HCEC 1CT (cell line): ENCODE measurements at places on chromosomes 11 and 22.

DNA sequence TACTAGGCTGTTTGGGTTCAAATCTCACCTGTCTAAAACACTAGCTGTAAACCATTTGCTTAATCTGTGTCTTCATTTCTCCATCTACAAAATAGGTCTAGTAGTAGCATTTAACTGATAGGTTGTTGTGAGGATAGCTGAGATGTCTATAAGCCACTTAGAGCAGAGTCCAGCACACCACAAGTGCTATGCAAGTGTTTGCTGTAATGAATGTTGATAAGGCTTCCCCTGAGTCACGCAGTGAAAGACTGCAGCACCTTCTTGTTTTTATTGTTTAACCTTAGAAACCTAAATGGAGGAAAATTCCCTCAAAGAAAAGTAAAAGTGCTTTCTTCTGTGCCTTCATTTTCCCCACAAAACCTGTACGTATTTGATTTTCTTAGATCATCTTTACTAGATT is 23.1 kb upstream of the LDHA start:
- no peak for DNase-seq

DNA sequence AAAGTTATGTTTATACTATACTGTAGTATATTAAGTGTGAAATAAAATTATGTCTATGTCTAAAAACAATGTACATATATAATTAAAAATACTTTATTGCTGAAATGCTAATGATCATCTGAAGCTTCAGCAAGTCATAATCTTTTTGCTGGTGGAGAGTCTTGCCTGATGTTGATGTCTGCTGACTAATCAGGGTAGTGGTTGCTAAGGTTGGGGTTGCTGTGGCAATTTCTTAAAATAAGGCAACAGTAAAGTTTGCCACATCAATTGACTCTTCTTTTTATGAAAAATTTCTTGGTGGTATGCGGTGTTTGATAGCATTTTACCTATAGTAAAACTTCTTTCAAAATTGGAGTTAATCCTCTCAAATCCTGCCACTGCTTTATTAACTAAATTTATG is 21.4 kb downstream of the INSC start:
- DNase-seq = no peak

DNA sequence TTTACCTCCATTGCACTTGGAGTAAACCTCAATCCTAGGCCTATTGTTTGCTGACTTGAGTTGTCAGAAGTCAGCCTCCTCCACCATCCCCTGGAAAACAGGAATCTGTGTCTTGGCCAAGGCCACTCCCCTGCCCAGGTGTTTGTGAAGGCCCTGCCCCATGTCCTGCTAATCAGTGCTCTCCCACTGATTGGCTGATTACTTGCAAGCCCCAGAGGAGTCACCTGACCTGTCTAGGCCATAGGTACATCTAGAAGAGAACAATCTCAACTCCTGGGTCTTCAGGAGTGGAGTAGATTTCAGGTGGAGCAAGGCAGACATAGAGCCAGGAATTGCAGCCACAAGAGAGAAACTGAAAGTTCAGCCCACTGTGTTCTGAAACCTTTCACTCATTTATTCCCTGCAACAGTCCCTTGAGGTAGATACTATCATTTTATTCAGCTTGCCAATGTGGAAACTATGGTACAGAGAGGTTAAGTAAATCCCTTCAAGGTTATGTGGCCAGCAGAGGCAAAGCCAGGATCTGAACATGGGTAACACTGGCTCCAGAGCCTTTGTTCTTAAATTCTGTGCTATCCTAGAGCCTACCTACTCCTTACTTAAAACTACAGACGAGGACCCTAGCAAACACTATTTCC is 10.4 kb downstream of the OAF start:
- no peak for DNase-seq

DNA sequence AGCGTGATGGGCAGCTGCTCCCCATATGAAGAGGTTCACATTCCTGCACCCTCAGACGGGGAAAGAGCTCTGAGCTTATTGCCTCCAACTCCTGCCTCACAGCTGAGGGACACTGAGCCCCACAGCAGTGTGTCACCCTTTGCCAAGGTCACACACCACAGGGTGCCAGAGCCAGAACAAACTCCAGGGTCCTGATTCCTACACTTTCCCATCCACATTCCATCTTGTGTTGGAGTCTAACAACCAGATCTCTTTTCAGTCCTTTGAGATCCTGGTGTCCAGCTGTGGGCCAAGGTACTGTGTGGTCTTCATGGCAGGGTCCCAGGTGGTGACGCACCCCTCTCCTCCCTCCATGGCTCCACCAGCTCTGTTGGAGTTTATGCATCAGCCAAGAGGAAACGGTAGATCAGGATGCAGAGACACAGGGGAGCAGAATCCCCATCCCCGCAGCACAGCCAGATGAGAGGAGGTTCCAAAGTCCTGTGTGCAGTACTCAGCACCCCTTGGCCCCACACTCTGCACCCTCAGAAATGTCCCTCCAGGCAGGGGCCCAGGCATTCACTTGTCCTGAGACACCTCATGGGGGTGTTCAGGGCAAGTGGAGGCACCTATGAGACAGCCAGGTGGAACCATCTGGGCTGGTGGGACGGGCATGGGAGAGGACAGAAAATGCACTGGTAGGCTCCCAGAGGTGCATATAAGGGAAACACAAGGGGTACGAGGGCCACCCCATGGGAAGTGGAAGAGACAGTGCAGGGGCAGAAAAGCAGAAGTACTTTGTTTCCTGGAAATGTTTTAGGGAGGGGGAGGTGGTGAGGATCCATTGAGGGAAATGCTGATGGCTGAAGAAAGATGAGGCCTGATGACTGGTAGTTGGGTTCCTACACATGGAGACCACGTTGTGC is 32.6 kb upstream of the GNAZ start:
- DNase-seq = no peak

- peak; percentile 86 for DNase-seq
Observed at GRCh38 chr11:87223816-87224215, 186.1 kb downstream of the TMEM135 start.

- DNase-seq = no peak
Observed at GRCh38 chr22:44546686-44547310, 48.8 kb upstream of the RTL6 start.

GRCh38 chr11:9825315-9825714 is 161.4 kb downstream of the SWAP70 start:
- peak; percentile 75 for DNase-seq

GRCh38 chr11:113877670-113878055 is 2.3 kb upstream of the USP28 start:
- DNase-seq = no peak

DNA sequence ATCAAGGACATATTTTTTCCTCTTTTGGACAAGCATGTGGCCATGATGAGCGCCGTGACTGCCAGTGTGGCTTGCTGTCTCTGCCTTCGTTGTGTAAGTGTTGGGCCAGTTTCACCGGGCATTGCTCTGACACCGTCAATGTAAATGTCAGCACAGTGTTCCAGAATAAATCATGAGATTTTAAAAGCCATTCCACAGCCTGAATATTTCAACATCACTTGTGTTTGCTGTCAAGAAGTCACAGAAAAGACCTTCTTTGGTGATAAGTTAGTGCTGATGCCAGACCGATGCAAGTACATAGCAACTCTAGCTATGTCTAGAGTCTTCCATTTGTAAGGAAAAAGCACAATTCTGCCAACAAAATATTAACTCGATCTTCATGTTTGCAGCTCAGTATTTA is 467.8 kb downstream of the TBC1D22A start:
- no peak for DNase-seq

DNA sequence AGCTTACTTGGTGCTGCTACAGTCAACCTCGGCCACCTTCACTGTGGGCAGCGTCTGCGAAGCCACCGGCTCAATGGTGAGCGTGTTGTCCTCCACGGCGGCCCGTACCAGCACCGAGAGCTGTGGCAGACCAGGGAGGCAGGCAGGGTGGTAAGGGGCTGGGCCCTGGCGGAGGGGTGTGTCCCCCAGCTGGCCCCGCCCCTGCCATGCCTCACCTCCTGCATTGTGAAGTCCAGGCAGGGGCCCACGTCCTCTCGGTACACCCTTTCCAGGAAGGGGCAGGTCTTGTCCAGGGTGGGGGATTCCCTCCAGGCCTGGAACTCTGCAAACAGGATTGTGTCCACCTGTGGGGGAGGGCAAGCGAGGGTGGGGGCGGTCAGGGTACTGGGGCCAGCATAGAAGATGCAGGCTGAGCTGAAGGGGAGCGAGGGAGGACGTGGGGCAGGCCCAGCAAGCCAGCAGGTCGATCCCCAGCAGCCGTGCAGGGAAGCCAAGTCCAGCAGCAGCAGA is 12.8 kb downstream of the RAB3IL1 start:
- DNase-seq = no peak

GRCh38 chr11:122214567-122214966 is 98.6 kb upstream of the BLID start:
- no peak for DNase-seq

DNA sequence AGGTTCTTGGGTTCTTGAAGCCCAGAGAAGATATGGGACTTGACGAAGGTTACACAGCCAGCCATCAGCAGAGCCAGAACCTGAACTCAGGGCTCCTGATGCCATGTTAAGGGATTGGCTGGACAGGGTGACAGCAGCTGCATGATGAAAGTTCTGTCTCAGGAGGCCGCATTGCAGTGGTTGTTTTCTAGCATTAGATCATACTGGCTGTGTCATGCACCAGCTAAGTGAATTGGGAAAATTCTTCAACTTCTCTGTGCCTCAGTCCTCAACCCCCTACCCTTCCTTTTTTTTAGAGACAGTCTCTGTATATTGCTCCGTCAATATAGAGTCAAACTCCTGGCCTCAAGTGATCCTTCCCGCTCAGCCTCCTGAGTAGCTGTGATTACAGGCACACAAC is 5.4 kb upstream of the LTBP3 start:
- no peak for DNase-seq

- peak; percentile 98 for DNase-seq
Observed at GRCh38 chr22:37752189-37753087, 55.3 kb upstream of the GCAT start.

- peak; percentile 61 for DNase-seq
Observed at GRCh38 chr22:46815896-46816731, 53.7 kb downstream of the TBC1D22A start.

DNA sequence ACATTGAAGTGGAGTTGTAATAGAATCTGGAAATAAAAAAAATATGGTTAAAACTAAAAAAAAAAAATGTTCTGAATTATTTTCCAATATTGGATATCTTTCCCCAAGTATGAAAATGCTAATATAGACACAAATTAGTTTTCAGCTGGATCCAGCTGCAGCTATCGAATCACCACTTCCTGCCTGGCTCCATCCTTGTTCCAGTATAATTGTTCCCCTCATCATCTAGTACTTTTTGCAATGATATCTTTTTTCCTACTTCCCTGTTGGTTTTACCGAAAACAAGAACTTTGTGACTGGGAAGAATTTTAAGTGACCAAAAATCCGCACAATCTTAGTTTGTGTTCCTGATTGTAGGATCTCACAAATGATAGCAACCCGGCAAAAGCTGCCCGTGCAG is 9.4 kb downstream of the OR4D9 start:
- no peak for DNase-seq

DNA sequence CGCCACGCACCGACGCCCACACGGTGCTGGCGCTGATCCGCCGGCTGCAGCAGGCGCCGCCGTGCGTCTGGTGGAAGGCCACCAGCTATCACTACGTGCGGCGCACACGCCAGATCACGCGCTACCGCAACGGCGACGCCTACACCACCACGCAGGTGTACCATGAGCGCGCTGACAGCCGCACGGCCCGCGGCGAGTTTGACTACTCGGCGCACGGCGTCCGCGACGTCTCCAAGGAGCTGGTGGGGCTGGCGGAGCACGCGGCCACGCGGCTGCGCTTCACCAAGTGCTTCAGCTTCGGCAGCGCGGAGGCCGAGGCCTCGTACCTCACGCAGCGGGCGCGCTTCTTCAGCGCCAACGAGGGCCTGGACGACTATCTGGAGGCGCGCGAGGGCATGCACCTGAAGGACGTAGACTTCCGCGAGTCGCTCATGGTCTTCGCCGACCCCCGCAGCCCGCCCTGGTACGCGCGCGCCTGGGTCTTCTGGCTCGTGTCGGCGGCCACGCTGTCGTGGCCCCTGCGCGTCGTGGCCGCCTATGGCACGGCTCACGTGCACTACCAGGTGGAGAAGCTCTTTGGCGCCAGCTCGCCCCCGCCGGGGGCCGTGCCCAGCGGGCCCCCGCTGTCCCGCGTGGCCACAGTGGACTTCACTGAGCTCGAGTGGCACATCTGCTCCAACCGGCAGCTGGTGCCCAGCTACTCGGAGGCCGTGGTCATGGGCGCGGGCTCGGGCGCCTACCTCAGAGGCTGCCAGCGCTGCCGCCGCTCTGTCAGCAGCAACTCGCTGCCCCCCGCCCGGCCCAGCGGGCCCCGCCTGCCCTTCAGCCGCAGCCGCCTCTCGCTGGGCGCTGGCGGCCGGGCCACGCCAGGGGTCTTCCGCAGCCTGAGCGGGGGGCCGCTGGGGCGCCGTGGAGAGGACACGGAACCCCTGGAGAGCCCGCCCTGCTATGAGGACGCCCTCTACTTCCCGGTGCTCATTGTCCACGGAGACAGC is 3.2 kb downstream of the TMEM151A start:
- DNase-seq = no peak

GRCh38 chr11:13286279-13286821 is 8.8 kb downstream of the BMAL1 start:
- DNase-seq = no peak

GRCh38 chr11:114440121-114440860 is 1.0 kb downstream of the REXO2 start:
- peak; percentile 24 for DNase-seq

GRCh38 chr11:87976009-87976408 is 199.2 kb downstream of the RAB38 start:
- no peak for DNase-seq

- no peak for DNase-seq
Observed at GRCh38 chr11:66649903-66650302, 11.4 kb downstream of the RBM4 start.
